Stimulated activated CD8-positive, alpha-beta memory T cell treated with anti-CD3 and anti-CD28 coated beads, Interleukin-4, amount 100 ng/mL, for 48 hours (primary cell): ENCODE measurements at places on chromosomes 6 and 20.

DNA sequence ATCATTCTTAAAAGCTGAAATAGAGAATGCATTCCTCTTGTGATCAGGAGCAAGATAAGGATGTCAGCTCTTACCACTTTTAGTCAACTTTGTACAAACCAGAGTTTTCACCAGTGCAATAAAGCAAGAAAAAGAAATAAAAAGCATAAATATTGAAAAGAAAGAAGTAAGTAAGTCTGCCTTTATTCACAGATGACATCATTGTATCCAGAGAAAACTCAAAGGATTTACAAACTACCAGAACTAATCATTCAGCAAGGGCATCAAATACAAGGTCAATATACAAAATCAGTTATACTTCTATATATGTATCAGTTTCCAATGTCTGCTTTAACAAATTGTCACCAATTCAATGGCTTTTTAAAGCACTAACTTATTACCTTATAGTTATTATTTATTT is 13.4 kb downstream of the TTLL9 start:
- no peak for DNase-seq

DNA sequence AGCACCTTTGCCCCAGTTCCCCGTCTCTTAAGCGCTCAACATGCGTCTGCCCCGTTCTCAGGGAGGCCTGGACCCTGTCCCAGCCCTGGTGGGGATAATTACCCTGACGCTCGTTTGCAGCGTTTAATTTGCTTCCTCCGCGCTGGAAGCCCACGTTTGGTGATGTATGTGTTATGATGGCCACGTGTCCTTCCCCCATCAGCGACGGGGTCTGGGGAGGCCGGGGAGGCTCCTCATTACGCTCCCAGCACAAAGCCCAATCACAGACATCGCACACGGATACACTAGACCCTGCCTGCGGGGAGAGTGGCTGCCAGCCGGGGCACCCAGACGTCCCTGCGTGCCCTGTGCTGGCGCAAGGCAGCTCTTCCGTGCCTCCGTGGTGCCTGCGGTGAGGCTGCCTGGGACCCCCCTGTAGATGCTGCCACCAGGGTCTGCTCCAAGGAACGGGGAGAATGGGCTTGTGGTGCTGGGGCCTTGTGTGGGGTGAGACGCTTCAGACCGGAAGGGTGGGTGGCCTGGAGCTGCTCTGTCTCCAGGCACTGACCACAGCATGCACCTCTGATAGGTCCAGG is 10.2 kb upstream of the CHRNA4 start:
- no peak for DNase-seq

DNA sequence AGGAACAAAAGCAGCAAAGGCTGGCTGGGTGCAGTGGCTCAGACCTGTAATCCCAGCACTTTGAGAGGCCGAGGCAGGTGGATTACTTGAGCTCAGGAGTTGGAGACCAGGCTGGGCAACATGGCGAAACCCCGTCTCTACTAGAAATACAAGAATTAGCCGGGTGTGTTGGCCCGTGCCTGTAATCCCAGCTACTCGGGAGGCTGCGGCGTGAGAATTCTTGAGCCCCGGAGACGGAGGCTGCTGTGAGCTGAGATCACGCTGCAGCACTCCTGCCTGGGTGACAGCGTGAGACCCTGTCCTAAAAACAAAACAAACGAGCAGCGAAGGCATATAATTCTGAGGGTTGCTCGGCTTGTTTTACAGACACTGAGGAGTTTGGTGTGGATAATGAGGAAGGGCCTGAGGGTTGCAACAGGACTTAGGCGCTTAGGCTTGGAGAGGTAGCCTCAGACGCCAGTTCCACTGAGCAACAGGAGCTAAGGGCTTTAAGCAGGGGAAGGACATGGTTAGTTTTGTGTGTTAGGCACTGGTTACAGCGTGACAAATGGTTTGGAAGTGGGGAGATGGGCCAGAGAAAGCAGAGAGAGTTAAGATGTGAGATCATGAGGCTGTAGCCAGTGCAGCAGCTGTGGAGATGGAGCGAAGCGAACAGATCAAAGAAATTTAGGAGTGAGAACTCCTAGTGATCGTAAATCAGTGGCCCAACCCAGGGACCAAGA is 1.2 kb downstream of the MYH7B start:
- DNase-seq, result no peak

DNA sequence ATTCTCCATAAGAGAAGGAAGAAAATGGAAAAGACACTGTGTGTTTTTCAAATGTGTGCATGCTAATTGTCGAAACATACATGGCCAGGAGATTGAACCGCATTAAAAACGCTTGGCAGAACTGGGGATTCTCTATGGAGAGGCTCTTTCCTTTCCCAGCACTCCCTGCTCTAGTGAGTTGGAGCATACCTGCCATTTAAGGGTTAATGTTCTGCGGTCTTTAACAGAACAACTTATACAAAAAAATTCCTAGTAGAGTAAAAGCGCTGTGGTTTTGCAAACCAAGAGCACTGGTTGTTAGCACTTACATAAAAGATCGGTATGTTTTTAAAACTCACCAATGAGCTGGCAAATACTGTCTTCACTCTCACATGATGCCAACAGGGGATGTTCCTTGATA is 1.5 kb downstream of the TAGAP start:
- DNase-seq, result no peak

- no peak for DNase-seq
Measured at GRCh38 chr20:32019563-32020463, 9.6 kb downstream of the CCM2L start.

GRCh38 chr6:7899101-7899888 is 11.3 kb downstream of the TXNDC5 start:
- no peak for DNase-seq

GRCh38 chr6:7580537-7580926 is 9.5 kb upstream of the SNRNP48 start:
- no peak for DNase-seq

DNA sequence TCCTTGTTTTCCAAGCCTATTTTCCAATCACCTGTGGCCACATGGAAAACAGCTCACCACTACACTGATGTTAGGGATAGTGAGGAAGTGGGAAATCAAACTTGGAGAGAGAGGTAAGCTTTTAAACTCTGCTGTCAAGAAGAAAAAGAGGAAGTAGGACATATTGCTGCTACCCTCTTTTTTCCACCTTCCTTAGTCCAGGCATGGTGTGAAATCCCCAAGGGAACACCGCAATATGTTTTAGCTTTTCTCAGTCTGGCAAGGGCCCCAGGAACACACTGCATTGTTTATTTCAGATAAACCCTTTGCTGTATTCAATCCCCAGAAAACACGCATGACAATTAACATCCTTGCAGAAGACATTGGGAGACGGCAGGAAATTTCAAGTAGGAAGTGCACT is 61.3 kb downstream of the HS3ST5 start:
- no peak for DNase-seq

- no peak for DNase-seq
Measured at GRCh38 chr6:152225241-152225934, 411.8 kb downstream of the SYNE1 start.
